ENCODE measurements at places on chromosomes 2 and 18.

DNA sequence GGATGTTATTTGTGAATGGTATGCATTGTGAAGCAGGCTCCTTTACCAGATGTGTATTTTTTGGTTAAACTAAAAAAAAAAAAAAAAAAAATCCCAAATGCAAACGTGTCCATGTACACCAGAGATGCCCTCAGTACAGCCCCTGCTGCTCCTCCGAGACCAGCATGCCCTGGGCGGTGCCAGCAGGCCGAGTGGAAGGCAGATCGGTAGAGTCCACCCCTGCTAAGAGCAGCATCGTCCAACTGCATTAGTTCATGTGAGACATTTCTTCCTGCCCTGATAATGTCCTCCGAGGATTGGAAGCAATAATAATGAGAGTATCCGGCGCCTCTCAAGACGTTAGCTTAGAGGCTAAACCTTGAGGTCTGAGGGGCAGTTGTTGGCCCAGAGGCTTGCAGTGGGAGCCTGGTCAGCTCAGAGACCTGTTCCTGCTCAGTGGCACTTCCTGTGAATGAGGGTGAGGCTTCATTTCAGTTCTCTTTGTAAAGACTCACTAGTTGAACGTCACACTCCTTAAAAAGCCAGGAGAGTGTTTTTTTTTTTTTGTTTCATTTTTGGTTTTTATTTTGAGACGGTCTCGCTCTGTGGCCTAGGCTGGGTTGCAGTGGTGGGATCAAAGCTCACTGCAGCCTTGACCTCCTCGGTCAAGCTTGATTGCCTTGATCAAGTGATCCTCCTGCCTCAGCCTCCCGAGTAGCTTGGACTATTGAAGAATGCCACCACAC lies 5.6 kb downstream of the SLC66A3 start:
- DNase-seq: no peak

GRCh38 chr2:49167131-49167530 lies 12.8 kb upstream of the FSHR start:
- DNase-seq: no peak

GRCh38 chr2:2253172-2254016 lies 77.7 kb downstream of the MYT1L start:
- DNase-seq: no peak

GRCh38 chr2:64359892-64360657 lies 93.9 kb upstream of the LGALSL start:
- DNase-seq: peak; percentile 83

GRCh38 chr2:124482551-124482950 lies 457.5 kb downstream of the CNTNAP5 start:
- no peak for DNase-seq

- no peak for DNase-seq
Measured at GRCh38 chr2:113273981-113274380, 4.7 kb downstream of the PAX8 start.

- DNase-seq: no peak
Measured at GRCh38 chr2:3650140-3650920, 7.7 kb upstream of the ALLC start.

DNA sequence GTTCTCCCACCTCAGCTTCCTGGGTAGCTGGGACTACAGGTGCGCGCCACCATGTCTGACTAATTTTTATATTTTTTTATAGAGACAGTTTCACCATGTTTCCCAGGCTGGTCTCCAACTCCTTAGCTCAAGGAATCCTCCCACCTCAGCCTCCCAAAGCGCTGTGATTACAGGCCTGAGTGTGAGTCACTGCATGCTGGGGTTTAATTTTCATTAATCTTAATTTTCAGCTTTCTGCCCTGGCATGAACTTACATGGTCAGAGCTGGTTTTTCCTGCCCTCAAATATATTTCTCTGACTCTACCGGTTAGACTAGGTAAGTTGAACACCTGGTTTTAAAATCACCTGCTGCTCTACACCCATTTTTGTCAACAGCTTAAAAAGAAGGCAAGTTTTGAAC lies 3.1 kb downstream of the MARCHF7 start:
- DNase-seq: no peak

Data from activated CD4-positive, alpha-beta T cell treated with anti-CD3 and anti-CD28 coated beads for 48 hours (primary cell).